Stimulated activated CD8-positive, alpha-beta memory T cell treated with anti-CD3 and anti-CD28 coated beads, Interleukin-15, amount 100 ng/mL, for 48 hours (primary cell): ENCODE measurements at places on chromosomes 2 and 18.

DNA sequence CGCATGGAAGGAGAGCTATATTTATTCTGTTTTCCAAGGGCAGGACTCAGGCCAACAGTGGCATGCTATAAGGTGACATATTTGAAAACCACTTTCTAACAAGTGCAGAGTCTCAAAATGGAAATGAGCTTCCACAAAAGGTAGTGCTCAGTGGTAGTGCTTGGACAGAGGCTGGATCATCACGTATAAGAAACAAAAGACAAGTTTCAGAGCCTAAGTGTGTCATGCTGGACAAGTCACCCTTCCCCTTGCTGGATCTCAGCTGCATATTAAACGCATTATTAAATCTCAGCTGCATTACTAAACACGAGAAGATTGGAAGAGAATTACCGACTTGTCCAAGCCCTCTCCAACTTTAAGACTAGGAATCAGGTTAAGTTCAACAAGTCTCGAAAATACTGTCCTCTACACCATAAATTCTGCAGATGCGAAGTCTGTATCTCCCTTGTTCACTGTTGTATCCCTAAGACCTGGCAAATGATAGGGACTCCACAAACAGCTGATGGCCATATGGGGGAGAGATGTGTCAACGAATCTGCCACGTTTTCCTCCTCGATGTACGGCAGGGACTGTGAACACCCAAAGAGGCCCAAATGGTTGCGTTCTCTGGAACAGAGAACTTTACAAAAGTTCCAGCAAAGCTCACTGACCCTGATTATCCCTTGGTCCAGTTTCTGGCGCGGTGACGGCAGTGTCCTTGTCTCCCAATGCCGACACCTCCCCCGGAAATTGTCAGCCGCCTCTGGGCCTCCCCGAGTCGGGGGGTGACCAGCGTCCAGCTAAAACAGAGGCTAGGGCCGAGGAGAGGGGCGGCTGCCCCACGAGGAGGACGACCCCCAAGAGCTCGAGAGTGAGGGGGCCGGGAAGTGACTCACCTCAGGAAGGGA, 611 bp downstream of the NOL10 start:
- DNase-seq = no peak

- no peak for DNase-seq
These were observed 185.8 kb downstream of the ANKRD44 start for GRCh38 chr2:197124639-197125390.

- DNase-seq = no peak
These were observed 256.3 kb upstream of the MYT1L start for GRCh38 chr2:2587354-2587753.

DNA sequence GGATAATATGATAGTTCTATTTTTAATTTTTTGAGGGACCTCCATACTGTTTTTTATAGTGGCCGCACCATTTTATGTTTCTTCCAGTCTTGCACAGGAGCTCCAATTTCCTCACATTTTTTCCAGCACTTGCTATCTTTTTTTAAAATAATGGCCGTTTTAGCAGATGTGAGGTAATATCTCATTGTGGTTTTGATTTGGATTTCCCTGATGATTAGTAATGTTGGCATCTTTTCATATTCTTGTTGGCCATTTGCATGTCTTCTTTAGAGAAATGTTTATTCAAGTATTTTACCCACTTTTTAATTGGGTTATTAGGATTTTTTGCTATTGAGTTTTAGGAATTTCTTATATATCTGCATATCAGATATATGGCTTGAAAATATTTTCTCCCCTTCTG, 29.9 kb upstream of the NAPG start:
- DNase-seq = no peak

GRCh38 chr2:100060875-100061274, 81.5 kb downstream of the AFF3 start:
- DNase-seq = no peak

- no peak for DNase-seq
These were observed 67.6 kb downstream of the FHOD3 start for GRCh38 chr18:36364911-36365624.

- no peak for DNase-seq
These were observed 21.6 kb upstream of the ITGB6 start for GRCh38 chr2:160221391-160222276.

- no peak for DNase-seq
These were observed 39.3 kb downstream of the PELI1 start for GRCh38 chr2:64104933-64105332.

- DNase-seq = no peak
These were observed 200.1 kb downstream of the NDUFA10 start for GRCh38 chr2:239824866-239825704.

DNA sequence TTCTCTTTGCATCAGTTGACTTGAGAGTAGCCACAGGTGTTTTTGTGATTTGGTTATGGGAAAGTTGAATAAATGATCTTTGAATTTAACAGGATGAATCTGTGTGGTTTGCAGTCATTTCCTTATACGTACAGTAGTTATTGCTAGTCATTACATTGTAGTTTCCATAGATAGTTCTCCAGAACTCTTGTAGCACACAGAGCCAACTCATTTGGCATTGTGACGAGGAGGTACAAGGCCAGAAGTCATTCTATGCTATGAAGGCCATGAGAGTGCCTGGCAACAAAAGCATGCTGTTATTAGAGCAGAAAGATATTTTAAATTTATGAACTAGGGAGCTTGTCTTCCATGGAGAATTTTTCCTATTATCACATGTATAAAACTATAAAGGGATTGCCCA, 973.0 kb upstream of the CHAC2 start:
- DNase-seq = no peak

- no peak for DNase-seq
These were observed 594.1 kb downstream of the LRRTM4 start for GRCh38 chr2:76928026-76928425.

DNA sequence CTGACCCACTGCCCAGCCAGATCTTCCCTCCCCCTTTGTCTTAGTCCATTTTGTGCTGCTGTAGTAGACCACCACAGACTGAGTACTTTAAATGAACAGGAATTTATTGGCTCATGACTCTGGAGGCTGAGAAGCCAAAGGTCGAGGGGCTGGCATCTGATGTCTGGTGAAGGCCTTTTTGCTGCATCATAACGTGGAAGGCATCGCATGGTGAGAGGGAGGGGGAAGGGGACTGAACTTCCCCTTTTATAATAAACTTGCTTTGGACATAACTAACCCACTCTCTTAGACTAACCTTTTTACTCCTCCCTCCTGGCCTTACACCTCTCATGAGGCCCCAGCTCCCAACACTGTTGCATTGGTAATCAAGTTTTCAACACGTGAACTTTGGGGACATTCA, 83.8 kb downstream of the MAP4K4 start:
- no peak for DNase-seq

DNA sequence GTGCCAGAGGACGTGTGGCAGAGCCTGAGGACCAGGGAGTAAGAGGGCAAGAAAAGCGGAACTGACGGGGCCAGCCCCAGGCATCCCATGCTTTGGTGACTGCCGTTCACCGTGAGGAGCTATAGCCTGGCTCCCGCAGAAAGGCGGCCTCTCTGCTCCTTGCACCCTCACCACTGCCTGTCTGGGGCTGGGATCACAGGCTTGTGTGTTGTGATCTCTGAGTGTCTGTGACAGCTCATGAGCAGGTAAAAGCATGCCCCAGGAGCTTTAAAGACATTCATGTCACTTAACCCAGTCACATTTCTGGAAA, 266.8 kb upstream of the RAB6C start:
- DNase-seq = no peak

DNA sequence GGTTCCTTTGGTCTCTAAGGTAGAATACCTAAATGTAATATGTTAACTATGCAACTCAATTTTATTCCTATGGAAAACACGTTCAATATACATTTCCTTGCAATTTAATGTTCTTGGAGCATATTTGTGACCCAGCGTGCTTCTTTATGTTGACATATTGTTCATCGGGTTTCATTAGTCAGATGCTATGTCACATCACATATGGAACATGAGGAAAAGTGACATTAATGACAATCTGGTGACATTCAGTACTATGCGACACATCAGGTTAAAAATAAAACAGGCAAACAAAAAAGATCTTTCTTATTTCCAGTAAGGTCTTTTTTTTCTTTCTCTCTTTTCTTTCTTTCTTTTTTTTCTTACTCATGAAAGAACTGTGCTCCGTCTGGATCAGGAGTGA, 135.6 kb upstream of the SMIM21 start:
- no peak for DNase-seq

GRCh38 chr2:219523031-219523671, 8.9 kb downstream of the ASIC4 start:
- DNase-seq = no peak

DNA sequence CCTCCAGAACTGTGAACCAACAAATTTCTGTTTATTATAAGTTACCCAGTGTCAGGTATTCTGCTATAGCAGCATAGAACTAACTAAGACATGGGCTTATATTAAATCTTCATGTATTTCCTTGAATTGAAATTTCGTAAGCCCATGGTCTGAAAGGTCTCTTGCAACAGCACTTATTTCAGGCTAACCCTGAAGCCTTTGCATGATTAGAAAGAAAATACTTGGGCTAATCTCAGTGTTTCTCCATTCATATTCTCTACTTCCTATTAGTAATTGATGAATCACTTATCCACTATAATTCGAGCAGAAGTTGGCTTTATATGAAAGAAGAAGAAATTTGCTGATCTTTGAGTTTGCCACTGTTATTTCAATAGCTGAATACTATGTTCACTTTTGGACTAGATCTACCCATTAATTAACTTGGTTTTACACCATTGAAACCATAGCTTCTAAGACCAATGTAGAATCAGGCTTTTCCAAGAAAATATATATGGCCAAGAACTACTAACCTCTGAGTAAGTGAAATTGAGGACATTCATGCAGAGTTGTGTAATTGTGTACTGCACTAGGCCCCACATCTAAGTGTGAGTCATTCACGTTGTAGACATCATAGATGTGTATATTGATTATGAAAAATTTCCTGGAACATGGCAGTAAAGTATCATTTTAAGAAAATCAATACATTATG, 731.6 kb downstream of the SOCS6 start:
- DNase-seq = no peak

DNA sequence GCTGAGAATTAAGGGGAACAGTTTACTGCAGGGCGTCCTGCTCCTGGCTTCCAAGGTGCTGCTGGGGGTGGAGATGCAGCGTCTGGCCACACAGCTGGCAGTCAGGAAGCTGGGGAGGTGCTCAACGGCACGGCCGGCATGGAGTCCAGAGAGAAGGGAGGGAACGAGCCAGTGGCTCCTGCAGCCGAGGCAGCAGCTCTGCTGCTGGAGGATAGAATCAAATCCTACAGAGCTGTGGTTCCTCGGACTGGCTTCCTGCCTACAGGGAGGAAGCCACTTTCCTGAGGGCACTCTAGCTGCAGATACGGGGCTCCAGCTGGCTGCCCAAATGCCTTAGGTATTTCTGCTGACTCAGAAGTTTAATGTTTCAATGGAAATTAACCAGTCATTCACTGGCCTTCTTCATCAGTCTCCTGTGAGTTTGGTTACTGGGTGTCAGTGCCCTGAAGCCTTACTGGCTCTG, 266.3 kb downstream of the TWIST2 start:
- no peak for DNase-seq

- DNase-seq = no peak
These were observed 1.1 kb upstream of the TACR1 start for GRCh38 chr2:75200140-75201096.
